ENCODE measurements at places on chromosomes 3 and 15. TPM values are rescaled to one million over a fixed set of nuclear protein-coding genes. Genes with fewer than 3 reads are reported as not detected.

Gene ZNF770
- 18.9 TPM for polyA plus RNA-seq

Gene GOLGA8T
- polyA plus RNA-seq = not detected

Gene TLR9
- not detected for polyA plus RNA-seq

Gene SLC26A6
- polyA plus RNA-seq = 23.6 TPM

Gene CLDN16
- not detected for polyA plus RNA-seq

Gene ADGRG7
- not detected for polyA plus RNA-seq

Gene PCSK6
- polyA plus RNA-seq = 1.4 TPM

Gene VWA5B2
- 0.33 TPM for polyA plus RNA-seq

Gene CLPX
- 44.9 TPM for polyA plus RNA-seq

Gene ADAMTS9
- polyA plus RNA-seq = 1.2 TPM

Gene PLA1A
- polyA plus RNA-seq = not detected

Gene SH2D7
- not detected for polyA plus RNA-seq

Measured in neural cell (in vitro differentiated cells).